ENCODE measurements at places on chromosomes 5 and 9.

- no peak for DNase-seq
Observed at GRCh38 chr5:154267516-154267915, 77.0 kb downstream of the GALNT10 start.

GRCh38 chr5:71907001-71907588, 188.0 kb downstream of the CARTPT start:
- no peak for DNase-seq

DNA sequence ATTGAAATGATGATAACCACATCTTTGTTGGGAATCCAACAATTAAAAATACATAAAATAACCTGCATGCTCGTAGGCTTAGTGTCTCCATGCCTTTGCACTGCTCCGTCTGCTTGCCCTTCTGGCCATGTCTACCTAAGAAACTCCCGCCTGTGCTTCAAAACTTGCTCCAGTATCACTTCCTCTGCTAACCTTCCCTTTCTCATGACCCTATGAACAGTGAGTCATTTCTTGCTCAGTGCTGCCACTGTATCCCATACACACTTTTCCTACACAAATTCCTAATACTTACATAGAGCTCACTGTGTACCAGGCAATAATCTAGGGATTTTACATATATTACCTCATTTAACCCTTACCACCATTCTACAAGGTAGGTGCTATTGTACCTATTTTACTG, 33.5 kb downstream of the TMEM245 start:
- no peak for DNase-seq

DNA sequence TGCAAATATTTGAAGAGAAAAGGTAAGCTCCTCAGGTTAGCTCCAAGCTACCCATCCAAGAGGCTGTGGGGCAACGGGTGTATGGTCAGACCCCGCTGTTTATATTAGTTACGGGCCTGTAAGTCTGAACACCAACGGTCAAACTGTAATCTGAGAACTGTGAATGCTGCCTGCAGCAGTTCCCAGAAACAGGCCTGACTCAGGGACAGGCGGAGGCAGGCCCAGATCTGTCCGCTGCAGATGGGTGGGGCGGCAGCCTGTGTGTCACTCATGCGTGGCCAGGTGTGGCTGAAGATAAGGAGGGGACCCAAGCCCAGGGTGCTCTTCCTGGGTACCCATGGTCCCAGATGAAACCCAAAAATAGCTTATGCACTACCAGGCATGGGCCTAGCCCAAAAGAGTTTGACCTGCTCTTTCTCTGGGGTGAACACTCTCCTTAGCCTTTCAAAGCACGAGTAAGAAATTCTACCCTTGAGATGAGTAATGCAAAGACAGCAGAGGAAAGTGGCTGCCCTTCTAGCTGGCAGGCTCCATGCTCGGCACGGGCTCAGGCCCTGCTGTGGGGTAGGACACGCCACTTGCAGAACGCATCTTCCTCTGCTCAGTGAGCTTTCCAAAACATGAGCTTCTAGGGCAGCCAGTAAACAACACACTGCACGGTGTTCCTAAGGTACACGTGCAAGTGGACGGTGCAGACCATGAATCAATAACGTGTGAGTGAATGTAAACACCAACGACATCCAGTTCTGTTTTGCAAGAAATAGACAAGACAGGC, 9.1 kb downstream of the UBAC1 start:
- no peak for DNase-seq

GRCh38 chr5:180806351-180807011, 3.9 kb upstream of the MGAT1 start:
- DNase-seq: peak; percentile 59

GRCh38 chr5:132758451-132758850, 11.2 kb downstream of the CCNI2 start:
- no peak for DNase-seq

- DNase-seq: peak; percentile 80
Observed at GRCh38 chr5:33936004-33936380, 194 bp upstream of the RXFP3 start.

- DNase-seq: no peak
Observed at GRCh38 chr5:115351356-115352195, 55.1 kb upstream of the CCDC112 start.

DNA sequence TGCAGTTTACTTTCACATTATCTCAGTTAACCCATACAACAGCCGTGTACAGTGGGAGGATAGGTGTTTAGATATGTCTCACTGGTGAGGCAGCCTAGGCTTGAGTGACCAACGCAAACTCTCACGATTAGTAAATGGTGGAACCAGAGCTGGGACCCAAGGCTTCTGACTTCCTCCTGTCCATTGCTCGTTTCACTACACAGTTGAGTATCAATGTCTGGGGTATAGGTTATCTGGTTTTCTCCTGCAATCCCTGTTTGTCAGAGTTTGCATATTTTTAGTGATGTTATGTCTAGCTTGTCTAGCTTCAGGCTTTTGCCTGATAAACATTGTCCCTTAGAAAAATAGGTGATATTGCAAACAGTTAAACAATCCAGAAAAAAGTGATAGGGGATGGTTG, 62.6 kb downstream of the NUP214 start:
- no peak for DNase-seq

GRCh38 chr5:125408448-125409233, 662.2 kb upstream of the ZNF608 start:
- DNase-seq: no peak

DNA sequence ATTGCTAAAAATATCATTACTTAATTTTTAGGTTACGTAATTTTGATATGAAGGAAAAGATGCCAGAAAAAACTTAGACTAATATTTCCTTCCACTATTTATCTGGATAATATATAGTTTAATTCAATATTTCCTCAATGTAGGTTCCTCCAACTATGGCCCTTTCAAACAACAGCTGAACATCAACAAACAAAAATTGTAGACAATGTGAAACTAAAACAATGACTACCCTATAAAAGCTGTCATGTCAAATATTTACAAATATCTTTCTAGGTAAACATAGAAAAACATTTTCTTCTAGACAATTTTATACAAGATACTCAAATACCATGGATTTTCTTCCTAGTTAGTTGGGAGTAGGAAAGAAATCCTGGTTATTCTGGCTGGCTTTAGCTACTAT, 16.9 kb downstream of the ELOVL7 start:
- DNase-seq: no peak

- no peak for DNase-seq
Observed at GRCh38 chr5:137332296-137332695, 166.8 kb downstream of the SPOCK1 start.

DNA sequence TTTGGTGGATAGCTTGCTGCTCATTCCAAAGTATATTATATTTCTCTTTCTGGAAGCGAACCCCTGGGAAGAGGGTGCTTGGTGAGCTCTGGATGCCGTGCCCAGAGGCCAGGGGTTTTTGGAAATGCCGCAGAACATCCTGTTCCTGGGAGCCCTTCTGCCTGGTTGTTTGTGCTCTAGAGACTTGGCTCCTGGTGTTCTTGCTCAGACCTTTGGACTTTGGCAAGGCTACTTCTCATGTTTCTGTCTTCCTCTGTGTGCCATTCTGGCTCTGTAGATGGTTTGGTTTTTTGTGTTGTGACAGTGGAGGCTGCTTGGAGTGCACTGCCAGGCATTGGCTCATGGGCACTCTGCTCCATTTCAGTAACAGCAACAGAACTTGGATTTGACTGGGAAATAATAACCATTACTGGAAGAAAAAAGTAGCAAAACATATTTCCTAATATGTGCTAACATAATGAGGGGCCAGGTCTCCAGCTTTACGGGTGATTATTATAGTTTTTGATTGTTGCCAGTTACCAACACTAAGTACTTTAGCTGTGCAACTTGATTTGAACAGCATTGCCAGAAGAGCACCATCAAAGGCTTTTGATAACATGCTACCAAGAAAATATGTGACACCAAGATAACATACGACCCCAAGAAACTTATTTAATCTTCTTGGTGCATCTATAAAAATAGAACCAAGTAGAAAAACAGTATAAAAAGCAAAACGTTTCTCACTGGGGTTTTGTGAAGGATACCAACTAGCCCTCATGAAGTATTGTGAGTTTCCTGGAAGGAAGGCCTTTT, 94.2 kb downstream of the PCSK1 start:
- DNase-seq: no peak

DNA sequence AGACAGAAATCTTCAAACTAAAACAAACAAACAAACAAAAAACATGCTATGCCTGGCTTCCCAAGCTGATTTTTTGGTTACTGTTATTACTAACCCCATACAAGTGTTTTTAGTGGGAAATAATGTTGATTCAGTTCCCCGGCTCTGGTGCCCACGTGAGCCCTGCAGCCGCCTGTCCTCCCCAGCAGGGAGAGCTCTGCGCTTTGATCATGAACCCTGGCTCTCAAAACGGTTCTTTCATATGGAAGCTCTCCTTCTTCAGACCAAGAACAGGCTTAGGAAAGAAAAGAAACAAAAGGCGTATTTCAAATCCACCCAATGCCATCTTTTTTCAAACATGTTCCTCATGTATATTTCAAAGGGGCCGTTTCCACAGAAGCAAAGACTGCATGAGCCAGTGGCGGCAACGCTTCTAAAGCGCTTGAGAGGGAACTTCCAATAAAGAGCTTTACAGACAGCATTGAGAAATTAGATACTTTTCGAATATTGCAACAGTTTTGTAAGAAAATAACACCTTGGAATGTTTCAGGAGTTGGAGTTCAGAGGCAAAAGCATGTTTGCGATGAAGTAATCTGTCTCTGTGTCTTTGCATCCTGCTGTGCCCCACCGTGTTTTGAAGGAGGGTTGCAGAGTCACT, 74.8 kb downstream of the ICE1 start:
- DNase-seq: no peak

GRCh38 chr9:91818647-91819403, 131.2 kb downstream of the ROR2 start:
- no peak for DNase-seq

DNA sequence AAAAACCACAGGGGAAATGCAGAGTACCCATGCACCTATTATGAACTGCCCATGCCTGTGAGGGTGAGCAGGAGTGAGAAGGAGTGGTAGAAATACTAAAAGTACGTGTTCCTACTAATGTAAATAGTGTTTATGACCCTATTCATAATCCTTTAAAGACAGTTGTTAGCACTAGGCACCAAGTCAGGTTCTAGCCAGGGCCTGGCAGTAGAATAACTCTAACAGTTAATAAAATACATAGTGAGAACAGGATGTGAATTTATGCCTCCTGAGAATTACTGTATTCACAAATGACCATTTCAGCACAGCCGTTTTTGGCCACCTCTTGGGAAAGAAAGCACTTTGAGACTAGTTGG, 103.2 kb upstream of the TARS1 start:
- no peak for DNase-seq

GRCh38 chr5:160961761-160962160, 109.8 kb upstream of the ATP10B start:
- DNase-seq: no peak

DNA sequence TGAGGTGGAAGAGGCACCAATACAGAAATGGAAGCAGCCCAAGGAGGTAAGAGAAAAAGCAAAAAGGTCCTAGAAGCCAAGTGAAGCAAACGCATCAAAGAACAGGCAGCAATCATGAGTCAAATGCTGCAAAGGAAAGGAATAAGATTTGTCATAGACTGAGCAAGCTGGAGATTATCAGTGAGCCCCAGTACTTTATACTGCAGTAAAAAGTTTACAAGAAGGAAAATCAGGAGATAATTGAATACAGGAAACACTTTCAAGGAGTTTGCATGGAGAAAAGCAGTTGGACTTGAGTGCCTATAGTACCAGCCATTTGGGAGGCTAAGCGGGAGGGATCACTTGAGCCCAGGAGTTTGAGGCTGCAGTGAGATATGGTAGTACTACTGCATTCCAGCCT, 7.2 kb upstream of the HAVCR1 start:
- DNase-seq: no peak

- no peak for DNase-seq
Observed at GRCh38 chr5:34550964-34551363, 105.2 kb upstream of the RAI14 start.

DNA sequence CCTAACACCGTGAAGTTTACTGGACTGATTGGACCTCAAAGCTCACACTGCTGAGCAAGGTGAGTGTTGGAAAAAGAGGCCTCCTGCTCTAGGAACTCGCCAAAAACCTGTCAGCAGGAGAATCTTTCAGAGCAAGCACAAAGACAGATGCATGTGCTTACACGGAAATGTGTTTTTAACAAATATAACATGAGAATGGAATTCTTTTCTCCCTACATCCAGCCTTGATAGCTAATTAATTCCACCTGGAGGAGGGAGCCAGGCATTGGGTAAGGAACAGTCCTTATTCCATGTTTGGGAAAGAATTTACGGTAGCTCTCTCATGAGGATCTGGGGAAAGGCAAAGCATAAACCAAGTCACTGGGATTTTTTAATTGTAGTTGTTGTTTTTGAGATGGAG, 98.8 kb downstream of the KLF4 start:
- no peak for DNase-seq

DNA sequence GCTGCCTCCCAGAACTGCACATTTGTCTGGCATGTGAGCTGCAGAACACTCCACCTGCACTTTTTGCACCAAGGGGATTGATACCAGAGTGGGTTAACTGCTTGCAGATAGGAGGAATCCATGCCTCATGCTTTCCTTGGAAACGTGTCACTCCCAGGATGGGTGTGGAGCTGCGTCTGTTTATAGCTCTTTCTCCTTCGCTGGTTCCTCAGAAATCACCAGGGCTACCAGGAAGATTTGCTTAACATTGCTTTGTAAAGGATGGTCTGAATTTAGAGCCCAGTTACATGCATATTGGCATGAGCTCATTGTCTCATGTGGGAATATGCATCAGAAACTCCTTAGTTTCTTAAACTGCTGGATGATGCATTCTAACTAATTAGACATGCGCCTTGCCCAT, 234.6 kb downstream of the GADD45G start:
- no peak for DNase-seq

GRCh38 chr5:131947445-131947844, 2.0 kb upstream of the MEIKIN start:
- no peak for DNase-seq

DNA sequence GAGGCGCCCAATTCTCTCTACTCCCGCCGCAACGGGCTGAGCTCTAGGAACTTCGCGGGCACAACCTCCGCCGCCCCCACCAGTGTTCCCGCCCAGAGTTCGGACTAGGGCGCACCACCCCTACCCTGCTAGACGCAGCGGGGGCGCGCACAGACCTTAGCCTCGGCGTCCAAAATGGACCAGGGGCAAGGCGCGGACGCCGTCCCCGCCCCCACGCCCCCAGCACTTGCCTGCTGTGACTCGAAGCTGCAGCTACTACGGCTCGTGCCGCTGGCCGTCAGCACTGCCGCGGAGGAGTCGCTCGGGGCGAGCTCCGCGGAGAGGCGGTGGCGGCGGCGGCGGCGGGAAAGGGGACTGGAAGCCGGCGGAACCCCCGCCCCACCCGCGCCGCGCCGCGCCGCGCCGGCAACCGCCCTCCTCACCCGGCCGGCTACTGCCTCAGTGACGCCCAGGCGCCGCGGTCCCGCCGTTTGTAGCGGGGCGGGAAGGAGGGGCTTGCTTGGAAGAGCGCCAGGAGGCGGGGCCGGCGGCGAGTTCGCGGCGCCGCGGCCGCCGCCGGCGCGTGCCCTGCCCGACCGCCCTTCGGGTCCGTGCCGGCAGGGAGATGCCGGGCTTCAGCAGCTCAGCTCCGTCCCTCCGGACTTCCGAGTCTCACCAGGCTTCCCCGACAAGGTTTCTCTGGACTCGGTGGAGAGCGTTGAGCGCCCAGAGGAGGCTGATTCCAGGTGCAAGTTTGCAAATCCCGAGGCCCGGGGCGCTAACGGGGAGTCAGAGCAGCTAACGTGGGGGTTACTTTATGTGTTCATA, 4.5 kb downstream of the ELAVL2 start:
- peak; percentile 79 for DNase-seq
